ENCODE measurements at places on chromosomes 5 and 9. TPM values are rescaled to one million over a fixed set of nuclear protein-coding genes. Genes with fewer than 3 reads are reported as not detected.
A peak's percentile ranks its signal among the peaks of the same experiment; 100 is the strongest.

The ZNG1E gene
- 25.3 TPM for total RNA-seq

The ESM1 gene
- 0.31 TPM for total RNA-seq

- DNase-seq, result no peak
Measured at GRCh38 chr5:169610606-169611005, 26.5 kb upstream of the DOCK2 start.

GRCh38 chr9:119477197-119477596 lies 108.0 kb upstream of the BRINP1 start:
- no peak for DNase-seq

DNA sequence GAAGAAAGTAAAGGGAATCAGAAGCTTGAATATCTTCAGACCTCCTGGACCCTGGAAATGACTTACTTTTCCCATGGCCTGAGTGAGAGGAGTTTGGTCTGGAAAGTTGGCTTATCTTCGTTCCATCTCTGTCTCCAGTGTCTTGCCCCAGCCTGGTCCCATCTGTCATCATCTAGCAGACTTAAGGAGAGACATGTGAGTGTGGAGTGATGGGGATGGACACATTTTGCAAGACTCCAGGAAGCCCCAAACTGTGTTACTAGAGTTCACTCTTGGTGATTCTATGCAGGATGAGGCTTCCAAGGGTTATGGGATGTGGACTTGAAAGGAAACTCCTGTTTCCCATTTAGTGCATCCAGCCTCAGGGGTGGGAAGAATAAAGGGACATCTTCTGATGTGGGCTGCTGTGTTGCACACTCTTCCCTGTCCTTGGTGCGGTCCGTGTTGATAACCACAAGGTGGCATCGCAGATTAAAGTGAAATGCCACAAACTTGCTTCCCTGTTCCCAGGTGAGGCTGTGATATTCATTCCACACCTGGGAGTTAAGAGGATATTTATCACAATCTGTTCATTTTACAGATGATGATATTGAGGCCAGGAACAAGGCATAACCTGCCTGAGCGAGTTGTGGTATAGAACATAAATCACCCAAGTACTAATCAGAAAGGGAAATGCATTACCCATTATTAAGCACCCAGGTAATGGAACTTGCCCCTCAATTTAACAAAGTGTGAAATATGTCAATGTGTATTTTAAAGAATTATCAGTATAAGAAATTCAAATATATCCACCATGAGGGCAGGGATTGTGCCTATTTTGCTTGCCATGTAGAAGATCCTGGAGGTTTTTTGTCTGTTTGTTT lies 269.9 kb upstream of the PAPPA start:
- DNase-seq, result peak; percentile 43

- DNase-seq, result peak; percentile 54
Measured at GRCh38 chr9:136623842-136624183, 38.9 kb upstream of the EGFL7 start.
